ENCODE measurements at places on chromosomes 7 and 10. TPM values are rescaled to one million over a fixed set of nuclear protein-coding genes. Genes with fewer than 3 reads are reported as not detected.

The SPAM1 gene
- polyA plus RNA-seq, result not detected

The XRCC2 gene
- 0.34 TPM for polyA plus RNA-seq

The CNNM1 gene
- polyA plus RNA-seq, result 0.04 TPM

The ZNF800 gene
- 6.6 TPM for polyA plus RNA-seq

The IDI2 gene
- not detected for polyA plus RNA-seq

The NANOS1 gene
- polyA plus RNA-seq, result 1.6 TPM

The PODXL gene
- 16.5 TPM for polyA plus RNA-seq

The EIF3A gene
- polyA plus RNA-seq, result 59.4 TPM

The SEMA3A gene
- 2.9 TPM for polyA plus RNA-seq

The CDNF gene
- 1.0 TPM for polyA plus RNA-seq

The C10orf53 gene
- not detected for polyA plus RNA-seq

The PDK4 gene
- polyA plus RNA-seq, result 106 TPM

The DGKB gene
- polyA plus RNA-seq, result 0.06 TPM

The HOXA6 gene
- 0.39 TPM for polyA plus RNA-seq

The AKR1D1 gene
- polyA plus RNA-seq, result not detected

The IQCE gene
- polyA plus RNA-seq, result 8.7 TPM

The BNIP3 gene
- 57.9 TPM for polyA plus RNA-seq

The TAS2R16 gene
- polyA plus RNA-seq, result not detected

The FAM25C gene
- polyA plus RNA-seq, result not detected

The STOX1 gene
- 5.5 TPM for polyA plus RNA-seq

The FAM241B gene
- polyA plus RNA-seq, result 1.1 TPM

The CLEC5A gene
- polyA plus RNA-seq, result 0.15 TPM

The SPDYE8 gene
- not detected for polyA plus RNA-seq

The LRIT1 gene
- not detected for polyA plus RNA-seq

The TAS2R60 gene
- not detected for polyA plus RNA-seq

The MALRD1 gene
- 0.06 TPM for polyA plus RNA-seq

The FEZF1 gene
- not detected for polyA plus RNA-seq

The GPR141 gene
- polyA plus RNA-seq, result 0.56 TPM

The AVL9 gene
- polyA plus RNA-seq, result 11.0 TPM

Data from adipose tissue (tissue), 3 donors.